Heart left ventricle (tissue), 16 donors: ENCODE measurements at places on chromosomes 3 and 15.

GRCh38 chr15:26632500-26632899, 140.4 kb downstream of the GABRB3 start:
- no peak for DNase-seq

GRCh38 chr15:63519041-63519440, 14.6 kb downstream of the USP3 start:
- DNase-seq: no peak

DNA sequence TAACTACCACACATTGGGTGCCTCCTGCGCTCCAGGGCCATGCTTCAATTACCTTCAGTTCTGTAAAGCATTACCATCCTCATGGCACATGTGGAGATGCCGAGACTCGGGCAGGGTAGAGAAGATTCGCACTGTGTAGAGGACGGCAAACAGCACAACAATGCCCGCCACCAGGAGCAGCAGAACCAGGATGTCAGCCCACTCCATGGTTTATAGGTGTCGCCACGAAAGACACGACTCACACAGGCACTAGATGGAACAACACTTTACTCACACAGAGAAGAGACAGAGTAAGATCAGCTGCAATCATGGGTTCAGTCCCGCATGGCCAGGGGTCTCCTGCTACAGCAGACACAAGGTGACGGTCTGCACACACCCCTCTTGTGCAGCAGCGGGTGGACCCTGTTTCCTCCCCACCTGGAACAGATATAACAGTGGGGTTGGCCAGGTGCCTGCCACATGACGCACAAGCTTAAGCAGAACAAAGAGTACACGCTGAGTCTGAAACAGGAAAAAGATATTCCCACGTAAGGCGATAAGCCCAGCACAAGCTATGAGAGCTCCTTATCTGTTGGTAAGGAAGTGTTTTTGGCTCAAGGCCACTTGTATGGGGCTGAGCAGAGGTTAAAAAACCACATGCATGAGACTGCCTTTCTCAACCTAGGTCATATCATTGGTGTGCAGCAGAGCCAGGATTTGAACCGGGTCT, 2.5 kb upstream of the TBC1D21 start:
- peak; percentile 92 for DNase-seq

- no peak for DNase-seq
Observed at GRCh38 chr3:108088697-108089096, 2.1 kb downstream of the CD47 start.

GRCh38 chr15:62444104-62445022, 279.3 kb upstream of the C2CD4B start:
- DNase-seq: no peak

DNA sequence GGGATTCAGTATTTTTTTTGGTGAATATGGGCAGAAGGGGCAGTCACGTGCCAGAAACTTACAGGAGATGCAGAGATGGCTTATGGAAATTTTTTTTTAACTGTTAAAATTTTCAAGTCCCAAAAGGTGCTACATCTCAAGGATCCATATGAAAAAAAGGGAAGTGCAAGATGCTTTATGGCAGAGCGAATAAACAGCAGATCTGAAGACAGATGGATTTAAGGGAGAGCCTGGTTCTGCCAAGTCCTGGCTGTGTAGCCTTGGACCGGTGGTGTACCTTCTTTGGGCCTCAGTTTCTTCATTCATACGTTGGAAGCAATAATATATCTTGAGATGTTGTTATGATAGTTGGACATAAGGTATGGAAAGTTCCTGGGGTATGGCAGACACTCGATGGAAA, 91.5 kb upstream of the ARRDC4 start:
- DNase-seq: no peak

DNA sequence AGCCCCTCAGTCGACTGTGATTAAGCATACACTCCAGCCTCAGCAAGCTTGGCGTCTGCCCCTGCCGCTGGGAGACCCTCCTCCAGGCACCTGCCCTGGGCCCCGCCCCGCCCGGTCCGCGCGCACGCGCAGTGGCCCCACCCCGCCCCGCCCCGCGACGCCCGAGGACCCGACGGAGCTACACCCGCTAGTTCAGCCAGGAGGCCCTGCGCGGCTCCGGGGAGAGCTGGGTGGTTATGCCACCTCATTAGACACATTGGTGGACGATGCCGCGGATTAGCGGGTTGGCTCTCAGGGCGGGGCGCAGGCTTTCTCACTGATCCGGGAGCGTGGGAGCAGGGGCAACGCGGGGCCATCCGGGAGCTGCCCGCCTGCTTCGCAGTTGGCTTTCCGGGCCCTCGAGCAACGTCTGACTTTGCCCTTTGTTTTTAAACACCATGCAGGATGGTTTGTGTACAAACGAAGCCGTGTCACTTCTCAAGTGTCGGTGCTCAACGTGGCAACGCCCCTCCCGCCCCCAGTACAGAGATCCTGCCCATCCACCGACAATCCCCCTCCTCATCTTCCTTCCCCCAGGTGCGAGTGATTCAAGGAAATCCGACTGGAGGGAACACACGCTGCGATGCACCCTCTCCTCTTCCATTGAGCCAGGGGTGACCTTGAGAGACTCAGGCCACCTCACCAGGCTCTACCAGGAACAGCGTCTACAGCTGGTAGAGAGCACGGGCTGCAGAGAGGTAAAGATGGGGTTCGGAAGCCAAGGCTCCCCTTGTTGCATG, 109.3 kb downstream of the SHQ1 start:
- peak; percentile 41 for DNase-seq

DNA sequence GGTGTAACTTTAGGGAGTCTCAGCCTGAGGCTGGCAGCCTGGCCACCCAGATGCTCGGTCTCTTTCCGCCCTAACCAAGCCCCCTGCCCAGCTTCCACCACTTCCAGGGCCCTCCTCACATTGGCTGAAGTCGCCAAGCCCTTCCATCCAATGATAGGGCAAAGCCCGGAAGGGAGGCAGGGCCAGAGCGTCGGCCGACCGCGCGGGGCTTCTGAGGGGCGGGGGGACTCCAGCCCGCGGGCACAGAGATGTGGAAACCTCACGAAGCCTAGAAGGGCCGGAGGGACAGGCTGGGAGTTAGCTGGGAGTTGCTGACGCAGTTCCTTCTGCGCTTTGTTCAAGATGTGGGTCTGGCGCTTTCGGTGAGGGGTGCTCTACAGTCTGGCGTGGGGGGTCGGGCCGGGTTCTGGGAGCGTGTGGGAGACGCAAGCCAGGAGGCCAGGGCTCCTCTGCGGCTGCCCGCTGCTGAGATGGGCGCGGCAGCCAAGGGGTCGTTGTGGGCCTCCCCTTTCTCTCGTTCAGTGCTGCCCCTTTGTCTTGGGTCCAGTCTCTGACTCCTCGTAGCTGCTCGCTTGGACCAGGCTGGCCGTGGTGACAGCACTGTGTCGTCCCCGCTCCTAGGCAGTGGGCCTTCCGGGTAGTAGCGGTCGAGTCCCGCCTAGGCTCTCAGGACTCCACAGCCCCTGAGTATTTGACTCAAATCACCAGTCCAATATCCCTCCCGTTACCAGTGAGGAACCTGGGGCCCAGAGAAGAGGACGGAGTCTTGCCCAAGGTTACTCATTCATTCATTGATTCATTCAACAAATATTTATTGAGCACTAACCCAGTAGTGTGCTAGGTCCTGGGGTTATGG, at the start of gene ZNF660:
TSS of gene ZNF660 (plus strand) at position 319 of the 856 bp plus-strand sequence. CDS start 9,230 bp downstream, outside the sequence.
- DNase-seq: peak; percentile 70
